ENCODE measurements at places on chromosomes 4 and X. TPM values are rescaled to one million over a fixed set of nuclear protein-coding genes. Genes with fewer than 3 reads are reported as not detected.

GRCh38 chr4:187276736-187277408, 553.2 kb upstream of the FAT1 start:
- DNase-seq, result no peak

DNA sequence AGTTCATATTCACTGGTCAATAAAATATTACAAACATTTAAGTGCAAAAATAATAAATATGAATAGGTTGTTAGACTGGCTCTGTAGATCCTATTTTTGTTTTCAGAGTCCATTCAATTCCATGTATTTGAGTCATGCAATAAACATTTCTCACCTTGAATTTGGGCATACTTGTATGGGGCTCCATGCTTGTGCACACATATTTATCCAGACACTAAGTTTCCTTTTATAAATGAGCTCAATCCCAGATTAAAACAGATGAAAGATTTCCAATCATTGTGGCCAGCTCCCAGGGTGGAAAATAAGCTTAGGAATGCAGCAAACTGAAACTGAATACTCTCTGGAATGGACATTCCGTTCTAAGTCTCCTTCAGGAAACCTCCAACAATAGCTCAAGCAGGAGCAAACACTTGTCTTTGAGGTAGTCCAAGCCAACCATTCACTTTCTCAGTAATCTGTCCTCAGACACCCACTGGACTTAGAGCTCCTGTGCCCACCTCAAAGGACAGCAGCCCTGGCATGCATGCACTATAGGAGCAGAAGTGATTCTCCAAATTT, 16.4 kb downstream of the DMD start:
- no peak for DNase-seq

Gene GYPE
- total RNA-seq, result not detected

- no peak for DNase-seq
Observed at GRCh38 chr4:53576676-53577372, 14.5 kb downstream of the LNX1 start.

DNA sequence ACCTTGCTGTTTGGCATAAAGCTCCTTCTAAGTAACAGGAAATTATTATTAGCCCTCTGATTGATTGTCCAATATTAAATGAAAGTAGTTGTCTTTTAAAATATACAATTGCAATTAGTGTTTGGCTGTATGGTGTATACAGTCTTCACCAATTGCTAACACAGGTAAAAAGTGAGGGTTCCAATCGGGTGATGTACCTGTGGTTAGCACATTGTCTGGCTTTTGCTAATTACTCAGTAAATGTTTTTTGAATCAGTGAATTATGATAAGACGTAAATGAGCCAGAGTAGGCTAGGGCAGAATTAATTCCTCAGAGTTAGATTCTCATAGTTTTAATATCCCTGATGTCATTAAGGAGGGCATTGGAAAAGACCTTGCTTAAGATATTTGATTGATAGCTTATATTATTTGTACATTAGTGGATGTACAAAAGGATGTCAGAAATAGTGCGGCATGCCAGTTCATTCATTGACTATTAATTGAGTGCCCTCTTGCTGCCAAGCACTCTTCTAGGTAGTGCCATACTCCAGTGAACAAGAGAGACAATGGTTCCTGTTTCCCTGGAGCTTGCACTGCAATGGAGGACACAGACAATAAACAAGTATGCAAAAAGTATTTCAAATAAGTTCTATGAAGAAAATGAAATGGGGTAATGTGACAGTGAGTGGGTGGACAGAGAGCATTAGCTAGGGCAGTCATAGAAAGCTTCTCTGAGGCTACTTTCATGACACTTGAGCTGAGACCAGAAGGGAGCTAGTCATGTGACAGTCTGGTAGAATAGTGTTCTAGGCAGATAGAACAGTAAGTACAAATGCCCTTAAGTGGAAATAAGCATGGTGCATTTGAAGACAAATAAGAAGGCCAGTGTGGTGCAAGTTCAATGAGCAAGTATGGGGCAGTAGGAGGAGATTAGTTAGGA, 205.9 kb upstream of the CASK start:
- DNase-seq, result no peak

DNA sequence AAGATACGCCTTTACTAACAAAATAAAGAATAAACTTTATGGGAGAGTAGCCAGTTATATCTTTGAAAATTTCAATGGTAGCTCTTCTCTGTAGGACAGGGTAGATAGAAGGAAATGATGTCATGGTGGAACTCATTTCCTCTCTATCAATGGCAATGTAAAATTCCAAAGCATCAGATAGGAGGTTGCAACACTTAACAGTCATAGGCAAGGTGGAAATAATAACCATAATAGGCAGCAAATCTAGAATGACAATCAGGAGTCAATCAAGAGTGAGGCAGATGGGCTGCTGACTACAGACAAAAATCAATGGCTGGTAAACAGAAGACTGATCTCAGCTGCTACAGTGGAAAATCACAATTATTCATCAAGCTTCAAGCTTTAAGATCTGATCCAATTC, 53.9 kb upstream of the TET2 start:
- no peak for DNase-seq

Gene CFI
- total RNA-seq, result 27.7 TPM

GRCh38 chrX:23668335-23668734, 1.0 kb downstream of the PRDX4 start:
- DNase-seq, result no peak

DNA sequence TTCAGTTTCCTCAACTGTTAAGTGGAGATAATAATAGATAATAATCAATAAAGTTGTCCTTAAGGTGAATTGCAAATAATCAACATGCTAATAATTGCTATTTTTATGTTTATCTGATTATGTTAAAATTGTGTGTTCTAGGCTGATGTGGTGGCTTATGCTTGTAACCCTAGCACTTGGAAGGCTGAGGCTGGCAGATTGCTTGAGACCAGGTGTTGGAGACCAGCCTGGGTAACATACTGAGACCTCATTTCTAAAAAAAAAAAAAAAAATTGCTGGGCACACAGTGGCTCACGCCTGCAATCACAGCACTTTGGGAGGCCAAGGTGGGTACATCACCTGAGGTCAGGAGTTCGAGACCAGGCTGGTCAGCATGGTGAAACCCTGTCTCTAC, 175.2 kb downstream of the GC start:
- DNase-seq, result no peak

Gene GPRASP3
- 4.9 TPM for total RNA-seq

Gene MAGEB10
- total RNA-seq, result not detected

DNA sequence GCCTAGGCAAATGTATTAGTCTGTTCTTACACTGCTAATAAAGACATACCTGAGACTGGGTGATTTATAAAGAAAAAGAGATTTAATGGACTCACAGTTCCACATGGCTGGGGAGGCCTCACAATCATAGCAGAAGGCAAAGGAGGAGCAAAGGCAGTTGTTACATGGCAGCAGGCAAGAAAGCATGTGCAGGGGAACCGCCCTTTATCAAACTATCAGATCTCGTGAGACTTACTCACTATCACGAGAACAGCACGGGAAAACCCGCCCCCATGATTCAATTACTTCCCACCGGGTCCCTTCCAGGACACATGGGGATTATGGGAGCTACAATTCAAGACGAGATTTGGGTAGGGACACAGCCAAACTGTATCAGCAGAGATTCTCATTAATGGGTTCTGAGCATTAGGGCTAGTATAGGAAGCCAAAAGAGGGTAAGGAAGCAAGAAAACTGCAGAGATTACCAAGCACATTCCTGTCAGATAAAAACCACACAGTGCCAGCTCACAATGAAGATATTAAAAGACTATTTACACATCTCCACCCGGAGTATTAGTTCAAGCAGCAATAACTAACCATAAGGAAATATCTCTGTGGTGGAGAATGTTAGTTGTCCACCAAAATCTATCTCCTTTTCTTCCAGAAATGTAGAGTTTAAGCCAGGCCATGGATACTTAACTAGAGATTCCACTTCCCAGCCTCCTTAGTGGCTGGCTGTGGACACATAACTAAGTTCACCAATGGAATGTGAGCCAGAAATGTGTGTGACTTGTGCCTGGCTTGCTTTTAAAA, 61.2 kb upstream of the HOPX start:
- no peak for DNase-seq

Data from Calu3 (cell line).